B cell (primary cell): ENCODE measurements at places on chromosomes 16 and 17. TPM values are rescaled to one million over a fixed set of nuclear protein-coding genes. Genes with fewer than 3 reads are reported as not detected.
A peak's percentile ranks its signal among the peaks of the same experiment; 100 is the strongest.

ORC6 gene
- polyA plus RNA-seq, result 4.8 and 7.7 TPM in 2 replicates

- H3K27ac ChIP-seq, result no peak overlapping the region
- no peak overlapping the region for H3K4me3 ChIP-seq
- no peaks in the 10 kb centered on the region for H3K4me1 ChIP-seq
- peaks cover 96% of the 10 kb centered on the region for H3K36me3 ChIP-seq
- no peak for DNase-seq
These were observed 7.7 kb upstream of the DHRS13 start for GRCh38 chr17:28910534-28910933.

- peaks cover 5% of the 10 kb centered on the region for H3K4me1 ChIP-seq
- no peaks in the 10 kb centered on the region for H3K36me3 ChIP-seq
- no peak overlapping the region for H3K4me3 ChIP-seq
- H3K27ac ChIP-seq, result no peak overlapping the region
- no peaks in the 10 kb centered on the region for H3K27me3 ChIP-seq
These were observed 205.5 kb downstream of the NTN1 start for GRCh38 chr17:9226794-9227135.

ZFP3 gene
- polyA plus RNA-seq, result 3.2 and 5.1 TPM in 2 replicates

- peak overlapping the region; percentile 68 for H3K27ac ChIP-seq
- no peaks in the 10 kb centered on the region for H3K27me3 ChIP-seq
- H3K36me3 ChIP-seq, result peaks cover 22% of the 10 kb centered on the region
- peaks cover 56% of the 10 kb centered on the region for H3K4me1 ChIP-seq
These were observed 25.2 kb downstream of the GRB2 start for GRCh38 chr17:75380315-75380714.

DNA sequence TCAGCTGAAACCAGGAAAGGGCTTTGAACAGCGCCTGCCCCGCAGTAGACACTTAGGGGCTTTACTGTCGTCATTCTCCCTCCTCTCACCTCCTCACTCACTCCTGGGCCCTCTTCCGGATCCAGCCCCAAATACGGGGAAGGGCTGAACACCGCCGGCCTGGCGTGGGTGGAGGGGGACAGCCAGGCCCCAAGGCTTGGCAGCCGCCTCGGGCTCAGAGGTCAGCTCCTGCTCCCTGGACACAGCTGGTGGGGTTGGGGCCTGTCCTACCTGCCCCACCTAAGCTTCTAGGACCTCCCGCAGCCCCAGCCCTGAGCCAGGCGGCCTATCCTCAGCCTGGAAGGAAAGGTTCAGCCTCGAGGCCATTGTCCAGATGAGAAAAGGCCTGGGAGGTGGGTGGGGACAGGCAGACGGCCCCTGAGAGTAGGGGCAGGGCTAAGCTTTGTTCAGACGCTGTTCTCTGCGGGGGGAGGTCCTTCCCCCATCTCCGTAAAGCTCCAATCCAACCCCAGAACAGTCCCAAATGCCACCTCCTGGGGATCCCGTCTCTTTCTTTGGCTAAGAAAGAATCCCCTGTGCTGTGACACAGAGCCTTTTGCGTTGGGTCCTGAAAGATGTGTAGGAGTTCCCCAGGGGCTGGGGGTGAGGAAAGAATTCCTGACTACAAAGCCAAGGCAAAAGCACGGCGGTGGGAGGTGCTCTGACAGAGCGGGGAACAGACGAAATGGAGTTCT lies 881 bp upstream of the LLGL1 start:
- H3K27ac ChIP-seq, result no peak overlapping the region
- H3K27me3 ChIP-seq, result no peaks in the 10 kb centered on the region
- H3K36me3 ChIP-seq, result no peaks in the 10 kb centered on the region
- peak; percentile 30 for DNase-seq

KRT31 gene
- polyA plus RNA-seq, result not detected in 2 replicates

DNA sequence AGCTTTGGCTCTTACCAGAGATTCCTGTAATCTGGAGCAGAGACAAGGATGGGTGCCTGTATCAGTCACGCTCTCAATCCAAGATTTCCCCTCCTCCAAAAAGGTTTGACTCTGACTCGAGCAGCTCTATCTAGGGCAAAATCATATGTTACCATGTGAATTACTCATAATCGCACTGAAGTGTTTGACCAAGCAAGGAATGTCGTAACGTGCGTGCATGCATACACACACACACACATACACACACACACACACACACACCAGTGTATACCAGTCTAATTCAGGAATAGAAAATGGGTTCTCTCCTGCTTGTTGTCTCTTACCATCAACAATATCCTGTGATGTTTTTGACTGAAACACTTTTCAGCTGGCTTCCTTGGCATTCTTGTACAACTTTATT lies 835.1 kb downstream of the KCNJ2 start:
- no peak for DNase-seq
- no peaks in the 10 kb centered on the region for H3K27me3 ChIP-seq

GRCh38 chr16:49622084-49622390 lies 233.9 kb downstream of the ZNF423 start:
- H3K4me3 ChIP-seq, result no peak overlapping the region
- no peaks in the 10 kb centered on the region for H3K36me3 ChIP-seq
- no peak for DNase-seq
- H3K4me1 ChIP-seq, result no peaks in the 10 kb centered on the region
- no peaks in the 10 kb centered on the region for H3K27me3 ChIP-seq

- no peak overlapping the region for H3K4me3 ChIP-seq
- H3K4me1 ChIP-seq, result no peaks in the 10 kb centered on the region
- H3K27me3 ChIP-seq, result no peaks in the 10 kb centered on the region
These were observed 91.7 kb downstream of the AIPL1 start for GRCh38 chr17:6343191-6343590.

DNA sequence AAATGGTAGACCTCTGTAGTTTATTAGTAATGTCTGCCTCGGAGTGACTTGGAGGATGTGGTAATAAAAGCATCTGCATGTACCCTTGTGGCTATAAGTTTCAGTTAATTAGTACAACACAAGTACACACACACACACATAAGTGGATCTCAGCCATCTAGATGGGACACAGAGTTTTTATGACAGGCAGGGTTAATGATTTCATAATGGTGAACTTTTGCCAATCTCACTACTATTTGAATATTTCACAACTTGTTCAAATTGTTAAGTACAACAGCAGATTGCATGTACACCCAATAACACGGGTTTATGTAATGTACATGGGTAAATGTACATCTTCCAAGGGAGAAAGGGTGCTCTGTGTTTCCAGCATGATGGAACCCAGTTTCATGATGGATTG lies 511.3 kb upstream of the HSBP1 start:
- no peaks in the 10 kb centered on the region for H3K36me3 ChIP-seq
- H3K4me3 ChIP-seq, result no peak overlapping the region
- no peaks in the 10 kb centered on the region for H3K27me3 ChIP-seq
- H3K4me1 ChIP-seq, result no peaks in the 10 kb centered on the region
- DNase-seq, result no peak

DNA sequence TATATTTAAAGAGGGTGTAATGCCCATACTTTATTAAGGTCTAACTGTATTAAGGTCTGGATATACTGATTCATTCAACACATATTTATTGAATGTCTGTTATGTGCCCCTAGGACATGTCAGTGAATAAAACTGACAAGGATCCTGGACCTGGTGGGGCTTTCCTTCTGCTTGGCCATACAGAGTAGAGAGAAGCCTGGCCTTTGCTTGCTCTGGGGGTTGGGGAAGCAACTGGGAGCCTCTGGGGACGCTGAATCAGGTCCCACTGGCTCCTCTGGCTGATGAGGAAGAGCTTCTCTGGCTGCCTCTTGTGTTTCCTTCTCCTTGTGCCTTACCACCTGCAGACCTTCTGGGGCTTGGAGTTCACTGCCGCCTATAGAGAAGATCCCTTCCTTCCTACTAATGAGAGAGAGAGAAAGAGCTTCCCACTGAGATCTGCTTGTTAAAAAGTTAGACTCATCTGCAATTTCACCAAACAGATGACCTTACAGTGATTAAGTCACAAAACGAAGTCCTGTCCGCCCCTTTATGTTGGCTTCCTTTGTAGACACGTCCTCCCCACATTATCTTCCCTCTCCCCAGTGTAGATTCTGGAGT lies 49.7 kb downstream of the MSI2 start:
- H3K27ac ChIP-seq, result no peak overlapping the region
- peaks cover 6% of the 10 kb centered on the region for H3K36me3 ChIP-seq
- DNase-seq, result no peak
- H3K4me1 ChIP-seq, result no peaks in the 10 kb centered on the region
- H3K4me3 ChIP-seq, result no peak overlapping the region
